ENCODE measurements at places on chromosomes 2 and 18. TPM values are rescaled to one million over a fixed set of nuclear protein-coding genes. Genes with fewer than 3 reads are reported as not detected.
A peak's percentile ranks its signal among the peaks of the same experiment; 100 is the strongest.

The MAP3K19 gene
- 3.1 TPM for total RNA-seq

DNA sequence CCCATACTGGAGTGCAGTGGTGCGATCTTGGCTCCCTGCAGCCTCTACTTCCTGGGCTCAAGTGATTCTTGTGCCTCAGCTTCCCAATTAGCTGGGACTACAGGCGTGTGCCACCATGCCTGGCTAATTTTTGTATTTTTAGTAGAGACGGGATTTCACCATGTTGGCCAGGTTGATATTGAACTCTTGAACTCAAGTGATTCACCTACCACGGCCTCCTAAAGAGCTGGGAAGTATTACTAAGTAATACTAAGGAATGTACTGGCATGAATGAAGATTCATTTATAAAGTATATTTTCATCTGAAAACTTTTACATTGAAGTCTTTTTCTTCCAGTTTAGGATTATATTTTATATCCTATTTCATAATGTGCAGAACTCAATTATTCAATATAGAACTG lies 38.1 kb downstream of the NUP35 start:
- DNase-seq: no peak

The SIX2 gene
- total RNA-seq: 0.45 TPM

- no peak for DNase-seq
Observed at GRCh38 chr18:65227970-65228369, 522.8 kb upstream of the CDH7 start.

GRCh38 chr2:96158554-96158940 lies 13.3 kb upstream of the DUSP2 start:
- DNase-seq: no peak

The GKN1 gene
- not detected for total RNA-seq

- DNase-seq: no peak
Observed at GRCh38 chr2:18527822-18528221, 32.6 kb downstream of the RDH14 start.

The KCNS3 gene
- total RNA-seq: 4.6 TPM

GRCh38 chr2:13770279-13770678 lies 862.2 kb upstream of the LRATD1 start:
- DNase-seq: no peak

GRCh38 chr2:6352247-6352646 lies 513.5 kb downstream of the CMPK2 start:
- no peak for DNase-seq

DNA sequence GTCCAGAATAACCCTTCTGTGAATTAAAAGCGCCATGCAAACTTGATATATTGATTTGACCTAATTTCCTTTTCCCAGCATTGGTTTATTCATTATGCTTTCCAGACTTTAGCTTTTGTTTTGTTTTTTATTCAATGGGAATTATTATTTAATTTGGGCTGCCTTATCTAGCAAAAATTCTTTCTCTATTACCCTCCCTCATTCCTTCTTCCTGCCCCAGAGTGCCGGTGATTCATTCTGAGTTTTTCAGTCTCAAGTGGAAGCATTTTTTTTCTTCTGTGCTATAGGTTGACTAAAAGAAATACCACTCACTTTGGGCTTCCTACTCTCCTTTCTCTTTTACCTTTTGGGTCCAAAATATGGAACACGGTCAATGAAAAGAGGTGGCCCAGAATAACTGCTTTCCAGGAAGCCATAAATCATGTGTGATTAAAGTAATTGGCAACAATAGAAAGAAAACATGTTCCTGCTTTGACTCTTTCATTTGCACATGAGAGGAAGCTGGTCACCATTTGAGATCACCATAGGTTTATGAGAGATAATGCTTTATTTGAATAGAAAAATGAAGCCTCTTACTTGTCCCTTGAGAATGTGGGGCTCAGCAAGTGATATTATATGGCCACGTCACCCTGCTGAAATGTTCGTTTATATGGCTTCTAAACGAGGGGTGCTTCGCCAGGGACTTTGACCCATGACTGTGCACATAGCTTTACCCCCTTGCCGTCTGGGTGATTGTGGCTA lies 422.8 kb upstream of the ZEB2 start:
- DNase-seq: no peak

DNA sequence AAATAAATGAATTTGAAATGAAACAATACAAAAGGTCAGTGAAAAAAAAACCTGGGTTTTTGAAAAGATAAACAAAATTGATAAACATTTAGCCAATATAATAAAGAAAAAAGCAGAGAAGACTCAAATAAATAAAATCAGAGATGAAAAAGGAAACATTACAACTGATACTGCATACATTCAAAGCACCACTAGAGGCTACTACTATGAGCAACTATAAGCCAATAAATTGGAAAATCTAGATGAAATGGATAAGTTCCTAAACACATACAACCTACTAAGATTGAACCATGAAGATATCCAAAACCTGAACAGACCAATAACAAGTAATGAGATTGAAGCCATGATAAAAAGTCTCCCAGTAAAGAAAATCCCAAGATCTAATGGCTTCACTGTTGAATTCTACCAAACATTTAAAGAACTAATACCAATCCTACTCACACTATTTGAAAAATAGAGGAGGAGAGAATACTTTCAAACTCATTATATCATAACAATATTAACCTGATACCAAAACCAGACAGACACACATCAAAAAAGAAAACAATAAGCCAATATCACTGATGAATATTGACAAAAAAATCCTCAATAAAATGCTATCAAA lies 80.8 kb upstream of the CERS6 start:
- DNase-seq: no peak

DNA sequence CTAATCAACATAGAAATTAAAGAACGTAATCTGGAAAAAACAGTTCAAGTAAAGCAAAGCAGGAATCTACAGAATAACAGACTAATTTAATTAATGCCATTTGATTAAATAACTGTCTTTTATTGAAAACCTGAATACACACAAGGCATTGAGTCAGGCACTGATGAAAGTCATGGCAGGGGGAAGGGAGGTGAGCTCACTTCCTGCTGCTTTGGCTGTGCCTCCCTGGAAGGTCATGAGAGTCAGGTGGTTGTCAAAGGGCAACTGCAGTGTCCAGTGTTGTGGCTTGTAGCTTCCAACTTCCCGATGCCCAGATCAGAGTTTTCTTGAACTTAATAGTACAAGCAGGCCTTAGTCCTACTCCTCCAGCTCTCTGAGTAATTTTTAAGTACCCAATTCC lies 180.9 kb downstream of the PID1 start:
- no peak for DNase-seq

DNA sequence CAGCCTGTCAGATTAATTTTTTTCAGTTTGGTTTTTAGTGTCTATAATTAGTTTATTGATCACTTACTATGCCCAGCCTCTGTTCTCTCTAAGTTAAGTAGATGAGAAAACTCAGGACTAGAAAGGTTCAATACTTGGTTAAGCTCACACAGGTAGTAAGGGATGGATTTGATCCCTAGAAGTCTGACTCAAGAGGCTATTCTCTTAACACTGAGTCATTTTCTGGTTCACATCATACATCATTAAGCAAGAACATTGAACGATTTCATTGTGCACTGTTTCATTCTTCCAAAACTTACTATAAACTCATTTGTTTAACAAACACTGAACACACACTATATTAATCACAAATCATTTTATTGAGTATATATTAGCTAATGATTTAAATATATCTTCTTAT lies 54.1 kb upstream of the SLC38A11 start:
- no peak for DNase-seq

The EGR4 gene
- total RNA-seq: 0.09 TPM

- no peak for DNase-seq
Observed at GRCh38 chr2:88187927-88188326, 17.8 kb downstream of the THNSL2 start.

DNA sequence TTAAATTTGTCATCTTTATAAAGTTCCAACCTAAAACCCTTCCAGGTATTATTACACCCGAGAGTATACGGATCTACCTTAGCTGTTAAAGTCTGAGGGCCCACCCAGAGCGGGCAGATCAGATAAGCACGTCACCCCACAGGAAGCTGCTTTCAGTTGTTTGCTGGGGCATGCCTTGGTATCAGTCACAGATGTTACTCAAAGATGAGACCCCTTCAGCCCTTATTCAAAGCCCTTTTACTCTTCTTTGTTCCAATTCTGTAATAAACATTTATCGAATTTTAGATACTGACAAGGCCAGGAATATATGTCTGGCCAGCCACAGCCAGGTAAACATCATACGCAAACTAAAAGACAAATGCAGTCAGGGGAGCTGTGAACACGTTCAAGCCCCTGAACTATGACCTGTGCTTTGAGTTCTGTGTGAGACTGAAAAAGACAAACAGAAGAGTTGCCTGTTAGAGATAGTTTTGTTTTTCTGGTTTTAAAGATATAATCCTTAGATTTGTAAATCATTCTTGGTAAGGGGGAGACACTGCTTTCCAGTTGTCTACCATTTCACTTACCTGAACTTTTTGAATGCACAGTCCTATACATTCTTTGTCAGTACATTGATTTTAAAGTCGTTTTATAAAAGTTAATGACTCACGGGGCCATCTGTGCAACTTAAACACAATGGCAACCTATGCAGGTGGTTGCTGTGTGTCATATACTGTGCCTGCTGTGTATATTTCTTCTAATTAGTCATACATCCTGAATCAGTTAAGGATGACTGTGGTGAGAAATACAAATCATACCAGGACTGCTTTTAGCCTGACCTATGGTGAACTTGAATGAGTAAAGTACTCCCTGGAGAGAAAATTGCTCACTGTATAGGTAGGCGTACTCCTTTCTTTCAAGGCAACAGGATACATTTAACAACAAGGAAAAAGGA lies 100.5 kb upstream of the ITPRID2 start:
- DNase-seq: no peak

DNA sequence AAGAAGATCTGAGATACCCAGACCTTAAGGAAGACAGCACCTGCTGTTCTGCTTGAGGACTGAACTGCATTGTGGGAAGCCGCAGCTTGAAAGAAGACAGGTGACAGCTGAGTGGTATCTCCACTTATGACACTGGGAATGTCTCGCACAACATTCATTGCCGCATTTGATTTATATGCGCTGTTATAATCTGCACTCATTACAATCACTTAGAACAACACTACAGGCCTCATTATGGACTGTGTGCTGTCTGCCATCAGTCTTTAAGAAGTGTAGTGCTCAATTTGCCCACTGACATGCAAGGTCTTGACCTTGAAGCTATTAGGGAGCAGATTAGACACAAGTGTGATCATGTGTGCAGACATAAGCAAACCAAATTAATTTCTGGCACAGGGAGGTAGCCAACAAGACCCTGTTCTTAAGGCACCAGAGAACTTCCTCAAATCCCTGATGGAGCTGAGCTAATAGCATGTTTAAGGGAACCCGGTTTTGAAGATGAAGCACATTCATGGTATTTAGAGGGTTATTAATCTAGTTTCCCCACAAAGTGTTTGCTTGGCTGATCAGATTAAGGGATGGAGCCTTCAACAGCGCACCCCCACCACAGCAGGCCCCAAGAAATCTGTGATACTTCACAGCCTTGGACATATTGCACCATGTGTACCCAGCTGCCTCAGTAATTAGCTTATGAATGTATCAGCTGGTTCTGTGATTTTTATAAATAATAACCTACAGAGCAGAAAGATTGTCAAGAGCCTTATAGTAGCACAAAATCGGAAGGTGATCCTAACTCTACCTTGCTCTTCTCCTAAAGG lies 146.8 kb downstream of the SATB2 start:
- DNase-seq: no peak

DNA sequence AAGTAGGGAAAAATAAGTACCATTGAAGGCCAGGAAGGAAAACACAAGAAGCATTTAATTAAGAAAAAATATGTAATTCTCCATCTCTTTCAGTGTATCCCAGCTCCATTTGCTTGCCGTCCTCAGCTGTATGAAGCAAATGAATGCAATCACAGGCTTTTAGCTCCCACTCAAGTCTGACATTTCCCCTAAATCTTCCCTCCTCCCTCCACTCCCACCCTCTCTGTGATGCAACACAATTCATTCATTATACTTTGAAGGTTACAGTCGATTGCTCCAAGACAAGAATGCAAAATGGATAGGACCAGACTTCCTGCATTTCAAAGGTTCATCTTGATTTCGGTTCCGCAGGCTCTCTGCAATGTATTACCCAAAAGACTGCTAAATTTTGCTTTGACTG lies 172.7 kb upstream of the SERPINE2 start:
- DNase-seq: no peak

- no peak for DNase-seq
Observed at GRCh38 chr18:448116-448790, 52.2 kb downstream of the COLEC12 start.

- no peak for DNase-seq
Observed at GRCh38 chr2:145813481-145813880, 1293.6 kb upstream of the ZEB2 start.

DNA sequence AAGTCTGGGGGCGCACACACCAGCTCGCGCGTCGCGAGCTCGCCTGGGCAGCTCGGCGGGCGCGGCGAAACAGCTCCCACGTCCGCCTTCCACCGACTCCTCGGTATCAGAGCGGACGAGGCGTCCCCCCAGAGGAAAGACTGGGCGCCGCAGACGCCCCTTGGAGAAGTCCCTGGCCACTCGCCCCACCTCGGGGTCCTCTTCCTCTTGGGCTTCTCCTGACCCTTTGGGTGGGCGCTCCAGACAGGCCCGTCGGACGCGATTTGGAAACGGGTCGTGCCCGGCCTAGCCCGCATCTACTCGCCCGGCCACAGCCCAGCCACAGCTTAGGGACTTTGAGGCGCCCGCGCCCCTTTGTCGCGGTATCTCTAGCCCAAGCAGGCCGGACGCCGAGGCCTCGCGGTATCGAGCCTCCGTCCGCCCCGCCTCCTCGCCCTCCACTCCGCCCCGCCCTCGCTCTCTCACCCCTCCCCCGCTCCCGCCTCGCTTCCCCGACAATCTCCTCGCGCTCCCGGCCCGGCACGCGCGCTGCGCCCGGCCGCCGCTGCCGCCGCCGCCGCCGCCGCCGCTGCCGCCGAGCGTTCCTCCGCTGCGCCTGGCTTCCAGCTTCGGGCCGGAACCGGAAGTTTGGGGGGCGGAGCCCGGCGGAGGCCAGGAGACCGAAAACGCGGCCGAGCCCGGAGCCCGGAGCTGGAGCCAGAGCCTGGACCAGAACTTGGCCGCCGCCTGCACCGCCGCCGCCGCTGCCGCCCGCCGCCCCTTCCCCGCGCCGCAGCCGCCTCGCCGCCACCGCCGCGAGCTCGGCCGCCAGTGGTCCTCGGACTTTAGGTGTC lies 749 bp upstream of the ACVR2A start:
- peak; percentile 84 for DNase-seq

GRCh38 chr2:20449501-20450200 lies 2.8 kb downstream of the RHOB start:
- DNase-seq: no peak

The NAT8 gene
- not detected for total RNA-seq

DNA sequence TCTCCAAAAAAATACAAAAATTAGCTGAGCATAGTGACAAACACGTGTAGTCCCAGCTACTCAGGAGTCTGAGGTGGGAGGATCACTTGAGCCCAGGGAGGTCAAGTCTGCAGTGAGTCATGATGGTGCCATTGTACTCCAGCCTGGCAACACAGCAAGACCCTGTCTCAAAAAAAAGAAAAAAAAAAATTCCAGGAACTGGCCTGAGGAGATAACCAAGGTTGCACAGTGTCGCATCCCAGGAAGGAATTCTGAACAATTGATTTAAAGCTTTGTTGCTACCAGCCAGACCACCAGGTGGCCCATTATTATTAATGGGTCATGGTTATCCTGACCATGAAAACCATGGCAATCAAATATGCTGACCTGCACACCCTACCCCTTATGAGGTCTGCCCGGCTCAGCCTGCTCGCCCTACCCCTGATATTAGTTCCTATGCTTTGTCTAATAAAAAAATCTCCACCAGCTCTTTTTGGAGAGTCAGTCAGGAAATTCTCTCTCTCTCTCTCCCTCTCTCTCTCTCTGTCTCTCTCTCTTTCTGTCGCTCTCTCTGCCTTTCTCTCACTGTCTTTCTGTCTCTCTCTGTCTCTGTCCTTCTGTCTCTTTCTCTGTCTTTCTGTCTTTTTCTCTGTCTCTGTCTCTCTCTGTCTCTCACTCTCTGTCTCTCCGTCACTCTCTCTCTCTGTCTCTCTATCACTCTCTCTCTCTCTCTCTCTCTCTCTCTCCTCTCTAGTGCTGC lies 73.7 kb downstream of the NCAPH start:
- no peak for DNase-seq
